Uterus (tissue), 4 donors: ENCODE measurements at places on chromosomes 5 and 9.

GRCh38 chr5:131413605-131414559, 150.0 kb downstream of the CDC42SE2 start:
- DNase-seq: no peak

GRCh38 chr5:31148959-31149475, 44.5 kb upstream of the CDH6 start:
- DNase-seq: no peak

GRCh38 chr5:91245871-91246270, 137.2 kb downstream of the ARRDC3 start:
- no peak for DNase-seq

GRCh38 chr9:5848372-5848882, 15.5 kb upstream of the ERMP1 start:
- DNase-seq: no peak

DNA sequence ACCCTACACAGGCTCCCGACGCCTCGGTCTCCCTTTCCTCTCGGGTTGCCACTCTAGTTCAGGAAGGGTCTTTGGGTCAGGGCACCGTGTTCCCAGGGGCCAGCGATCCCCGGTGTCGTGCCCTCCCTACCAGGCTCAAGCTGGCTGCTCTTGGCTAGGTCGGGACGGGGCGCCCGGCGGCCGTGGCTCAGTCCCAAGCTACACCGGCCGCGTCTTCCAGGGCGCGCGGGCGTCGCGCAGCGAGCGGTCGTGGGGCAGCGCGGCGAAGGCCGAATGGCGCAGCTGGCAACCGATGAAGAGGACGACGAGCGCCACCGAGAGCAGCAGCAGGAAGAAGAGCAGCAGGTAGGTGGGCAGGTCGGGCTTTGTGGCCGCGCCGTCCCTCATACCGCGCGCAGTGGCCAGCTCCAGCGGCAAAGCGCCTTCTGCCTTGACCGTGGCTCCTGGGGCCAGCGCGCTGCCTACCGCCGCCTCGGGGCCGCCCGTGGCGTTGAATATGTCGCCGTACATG, 892 bp downstream of the SMIM32 start:
- no peak for DNase-seq

DNA sequence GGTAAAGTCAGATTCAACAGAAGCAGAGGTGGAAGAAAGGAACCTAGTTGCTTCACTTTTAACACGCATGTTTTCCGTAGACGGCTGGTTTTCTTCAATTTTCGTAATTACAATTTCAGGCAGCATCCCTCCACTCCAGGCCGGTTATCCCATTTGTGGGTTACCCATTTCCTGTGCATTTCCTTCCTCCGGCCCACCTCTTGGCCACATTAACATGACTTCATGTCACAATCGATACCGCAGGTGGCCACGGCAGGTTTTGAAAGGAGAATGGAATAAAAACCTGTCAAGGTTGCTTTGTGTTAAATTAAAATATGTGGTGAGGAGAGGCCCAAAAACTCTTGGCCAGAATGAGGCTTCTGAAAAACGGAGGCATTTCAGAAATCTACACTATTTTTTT, 130.2 kb downstream of the PCSK5 start:
- no peak for DNase-seq

GRCh38 chr5:56825222-56825824, 10.0 kb downstream of the MAP3K1 start:
- no peak for DNase-seq

GRCh38 chr9:32264170-32264864, 120.1 kb upstream of the ACO1 start:
- DNase-seq: peak; percentile 23

DNA sequence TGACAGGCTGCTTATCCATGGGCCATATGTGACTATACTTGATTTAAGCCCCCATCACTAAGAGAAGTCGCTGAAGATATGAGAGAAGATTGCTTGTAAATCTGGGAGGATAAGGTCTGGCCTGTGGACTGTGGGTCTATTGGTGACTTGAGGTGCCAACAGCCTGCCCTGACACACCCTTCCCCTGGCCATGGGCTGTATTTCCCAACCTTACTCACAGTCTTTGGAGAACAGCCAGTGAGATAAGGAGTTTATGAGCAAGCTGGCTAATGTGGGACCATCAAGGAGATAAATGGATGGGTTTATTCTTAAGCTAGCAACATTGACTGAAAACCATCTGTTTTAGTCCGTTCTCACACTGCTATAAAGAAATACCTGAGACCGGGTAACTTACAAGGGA, 231.3 kb downstream of the ZSWIM6 start:
- DNase-seq: no peak
